ENCODE measurements at places on chromosomes 2 and 18. TPM values are rescaled to one million over a fixed set of nuclear protein-coding genes. Genes with fewer than 3 reads are reported as not detected.

The CACNB4 gene
- total RNA-seq = 0.37 TPM

The PCARE gene
- not detected for total RNA-seq

The LIMS3 gene
- 0.20 TPM for total RNA-seq

The CPS1 gene
- 15.4 TPM for total RNA-seq

The SERPINB10 gene
- total RNA-seq = 0.20 TPM

The TMEM200C gene
- total RNA-seq = not detected

The RNF144A gene
- 6.8 TPM for total RNA-seq

The PFN4 gene
- total RNA-seq = 0.78 TPM

The CRYBA2 gene
- not detected for total RNA-seq

The KCNK3 gene
- not detected for total RNA-seq

The RAB11FIP5 gene
- 27.6 TPM for total RNA-seq

The CTLA4 gene
- not detected for total RNA-seq

The KATNAL2 gene
- 4.8 TPM for total RNA-seq

The MAPK4 gene
- total RNA-seq = not detected

The VAMP8 gene
- 0.59 TPM for total RNA-seq

The LRP2 gene
- total RNA-seq = not detected

The SLC11A1 gene
- total RNA-seq = under 0.01 TPM

The RTN4 gene
- total RNA-seq = 242 TPM

The RTP5 gene
- not detected for total RNA-seq

The BOLA3 gene
- 41.1 TPM for total RNA-seq

The FAM228A gene
- not detected for total RNA-seq

The CCDC68 gene
- 2.0 TPM for total RNA-seq

The AGPS gene
- total RNA-seq = 25.4 TPM

The SPHKAP gene
- total RNA-seq = not detected

The STARD6 gene
- total RNA-seq = not detected

The SPP2 gene
- total RNA-seq = not detected

The TUBA3D gene
- not detected for total RNA-seq

The INHBB gene
- 0.20 TPM for total RNA-seq

The RIT2 gene
- total RNA-seq = not detected

The LONRF2 gene
- total RNA-seq = under 0.01 TPM

The KCNF1 gene
- total RNA-seq = not detected

The ACKR3 gene
- total RNA-seq = 1.2 TPM

The TMEM237 gene
- 14.7 TPM for total RNA-seq
